KBM-7 (cell line): ENCODE measurements at places on chromosomes 3 and 15.

DNA sequence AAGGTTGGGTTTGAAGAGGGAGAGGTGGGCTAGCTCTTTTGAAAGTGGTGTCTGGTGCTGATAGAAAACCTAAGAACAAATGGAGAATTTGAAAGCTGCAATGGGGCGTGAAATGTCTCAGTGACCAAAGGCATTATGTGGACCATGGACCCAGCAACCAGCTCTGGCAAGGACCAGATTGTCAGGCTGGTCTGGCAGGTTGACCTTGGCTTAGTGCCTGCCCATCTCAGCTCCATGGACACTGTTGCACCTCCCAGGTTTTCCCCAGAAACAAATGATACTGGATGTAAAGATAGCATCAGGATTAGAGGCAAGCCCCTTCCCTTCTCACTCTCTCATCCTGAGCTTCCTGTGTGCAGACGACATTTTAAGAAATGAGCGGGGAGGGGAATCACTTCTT, 302.9 kb upstream of the LRRFIP2 start:
- no peak for DNase-seq

GRCh38 chr3:141992512-141992911, 116.1 kb downstream of the ATP1B3 start:
- no peak for DNase-seq

DNA sequence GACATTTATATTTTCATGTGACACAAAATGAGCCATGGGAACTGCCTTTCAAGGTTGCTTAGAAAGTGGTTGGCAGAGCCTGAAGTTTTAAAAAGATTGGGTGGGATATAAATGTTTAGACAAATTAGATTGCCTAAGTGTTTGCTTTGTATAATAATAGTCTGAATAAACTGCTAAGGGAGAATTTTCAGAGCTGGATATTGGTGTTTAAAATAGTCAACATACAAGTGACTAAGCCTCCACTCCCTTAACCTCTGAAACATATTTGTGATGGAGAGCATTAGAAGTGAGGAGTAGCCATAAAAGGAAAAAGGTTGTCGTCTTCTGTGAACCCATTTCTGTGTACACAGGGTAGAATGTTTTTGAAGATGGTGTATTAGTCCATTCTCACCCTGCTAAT, 201.6 kb downstream of the THSD4 start:
- DNase-seq, result no peak

- DNase-seq, result no peak
Observed at GRCh38 chr15:59972241-59972640, 31.9 kb upstream of the FOXB1 start.

DNA sequence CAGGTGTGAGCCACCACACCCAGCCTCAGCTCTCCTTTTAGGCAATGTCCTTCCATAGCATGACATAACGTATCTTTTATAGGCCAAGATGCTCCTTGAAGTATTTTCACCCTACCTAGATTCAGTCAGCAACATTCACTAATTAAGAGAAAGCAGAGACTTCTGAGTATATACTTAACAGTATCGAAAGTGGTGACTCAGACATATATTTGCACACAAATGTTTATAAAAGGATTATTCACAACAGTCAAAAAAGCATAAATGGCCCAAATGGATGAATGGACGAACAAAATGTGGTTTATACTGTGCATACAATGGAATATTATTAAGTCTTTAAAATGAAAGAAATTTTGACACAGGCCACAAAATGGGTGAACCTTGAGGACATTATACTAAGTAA, 108.6 kb downstream of the ZNF385D start:
- DNase-seq, result no peak
